ENCODE measurements at places on chromosomes 3 and 15.

- peak; percentile 60 for DNase-seq
Measured at GRCh38 chr3:170762064-170762463, 107.9 kb downstream of the RPL22L1 start.

GRCh38 chr15:55858661-55859060, 115.7 kb upstream of the PRTG start:
- DNase-seq, result peak; percentile 49

- DNase-seq, result no peak
Measured at GRCh38 chr3:69499422-69499821, 113.5 kb upstream of the FRMD4B start.

GRCh38 chr3:136249091-136249490, 1.0 kb upstream of the PCCB start:
- DNase-seq, result no peak

DNA sequence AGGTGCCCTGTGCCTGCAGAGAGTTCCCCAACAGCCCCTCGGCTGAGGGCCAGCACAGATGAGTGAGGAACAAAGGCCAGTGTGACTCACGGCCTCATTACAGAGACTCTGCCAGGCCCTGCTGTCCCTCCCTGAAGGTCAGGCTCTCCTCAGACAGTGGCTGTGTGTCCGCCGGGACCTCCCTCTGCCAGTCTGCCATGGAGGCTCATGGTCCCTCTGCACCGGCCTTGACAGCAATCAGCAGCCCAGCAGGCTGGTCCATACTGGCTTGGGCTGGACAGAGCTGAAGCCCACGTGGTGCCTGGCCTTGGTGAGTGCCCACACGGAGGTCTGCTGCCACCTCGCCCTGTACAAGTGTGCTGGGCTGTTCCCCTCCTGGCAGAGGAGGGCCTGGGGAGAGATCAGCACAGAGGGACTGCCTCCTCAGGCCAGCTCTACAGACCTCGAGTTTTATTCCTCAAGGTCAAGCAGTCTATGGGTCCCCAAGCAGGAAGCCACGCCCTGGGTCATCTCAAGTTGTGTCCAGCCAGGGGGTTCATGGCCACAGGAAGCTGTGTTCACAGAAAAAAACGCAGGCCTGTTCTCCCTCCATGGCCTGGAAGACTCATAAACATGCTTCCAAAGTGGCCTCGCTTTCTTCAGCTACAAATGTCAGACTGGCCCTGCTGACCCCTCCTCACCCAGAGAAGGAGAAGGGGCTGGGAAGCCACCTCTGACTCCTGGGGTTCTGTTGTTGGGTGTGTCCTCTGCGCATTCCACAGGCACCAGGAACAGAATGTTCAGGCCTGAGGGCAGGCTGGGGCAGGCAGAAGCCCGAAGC, 27.0 kb downstream of the SLC41A3 start:
- peak; percentile 12 for DNase-seq

- no peak for DNase-seq
Measured at GRCh38 chr15:65881766-65882434, 12.6 kb downstream of the RAB11A start.
